ENCODE measurements at places on chromosomes 12 and 14. TPM values are rescaled to one million over a fixed set of nuclear protein-coding genes. Genes with fewer than 3 reads are reported as not detected.
A peak's percentile ranks its signal among the peaks of the same experiment; 100 is the strongest.

DNA sequence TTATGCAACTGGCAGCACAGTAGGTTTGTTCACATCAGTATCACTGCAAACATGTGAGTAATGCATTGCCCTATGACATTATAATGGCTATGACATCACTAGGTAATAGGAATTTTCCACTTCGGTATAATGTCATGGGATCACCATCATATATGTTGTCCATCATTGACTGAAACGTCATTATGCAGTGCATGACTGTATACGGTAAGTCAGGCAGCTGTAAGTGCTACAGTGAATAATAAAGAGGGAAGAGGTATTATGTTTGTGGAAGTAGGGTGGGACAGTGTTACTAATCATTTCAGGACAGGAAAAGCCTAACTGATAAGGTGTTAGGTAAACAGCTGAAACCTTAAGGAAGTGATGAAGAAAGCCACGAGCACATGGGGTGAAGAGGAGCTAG lies 68.1 kb downstream of the ANO4 start:
- DNase-seq: no peak
- H3K4me1 ChIP-seq: no peaks in the 10 kb centered on the region
- H3K36me3 ChIP-seq: no peaks in the 10 kb centered on the region
- H3K4me3 ChIP-seq: no peak overlapping the region

- H3K27ac ChIP-seq: no peak overlapping the region
- H3K36me3 ChIP-seq: no peaks in the 10 kb centered on the region
- H3K4me3 ChIP-seq: no peak overlapping the region
- no peaks in the 10 kb centered on the region for H3K4me1 ChIP-seq
Observed at GRCh38 chr12:114041590-114041989, 75.5 kb upstream of the RBM19 start.

DNA sequence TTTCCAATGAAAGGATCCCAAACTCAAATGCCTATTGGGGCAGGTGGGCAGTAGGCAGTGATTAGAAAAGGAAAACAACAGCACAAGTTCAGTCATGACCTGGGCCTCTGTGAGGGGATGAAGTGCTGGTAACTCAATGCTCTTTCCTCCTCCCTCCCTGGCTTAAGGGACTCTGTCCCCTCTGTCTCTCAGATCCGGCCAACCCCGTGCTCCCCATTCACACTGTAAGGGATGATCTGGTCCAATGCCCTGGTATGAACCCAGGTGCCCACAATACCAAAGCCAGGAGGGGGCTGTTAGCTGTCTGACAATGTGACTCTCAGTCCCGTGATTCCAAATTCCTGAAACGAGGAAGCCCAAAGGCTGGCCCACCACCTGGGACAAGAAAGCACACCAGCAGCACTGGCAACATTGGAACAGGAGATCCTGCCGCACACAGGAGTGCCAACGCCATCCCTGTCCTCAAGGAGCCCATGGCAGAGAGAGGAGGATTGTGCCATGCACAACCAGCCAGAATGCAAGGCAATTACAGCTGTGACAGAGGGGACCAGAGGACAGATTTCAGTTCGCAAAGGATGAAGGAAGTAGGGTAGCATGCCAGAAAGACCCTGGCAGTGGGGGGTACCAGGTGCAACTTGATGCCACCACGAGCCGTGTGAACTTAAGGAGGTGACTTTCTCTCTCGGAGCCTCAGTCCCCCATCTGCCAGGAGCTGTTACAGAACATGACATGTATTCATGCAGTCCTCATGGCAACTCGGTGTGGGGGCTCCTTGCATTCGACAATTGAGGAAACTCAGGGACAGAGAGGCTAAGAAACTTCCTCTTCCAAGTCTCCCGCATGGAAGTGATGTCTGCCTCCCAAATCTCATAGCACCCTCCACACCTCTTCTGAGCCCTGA lies 37.6 kb downstream of the SERPINA3 start:
- H3K27me3 ChIP-seq: no peaks in the 10 kb centered on the region
- no peak overlapping the region for H3K27ac ChIP-seq
- no peak for DNase-seq
- H3K4me1 ChIP-seq: no peaks in the 10 kb centered on the region
- H3K36me3 ChIP-seq: no peaks in the 10 kb centered on the region
- H3K4me3 ChIP-seq: no peak overlapping the region

GRCh38 chr14:95442633-95443021 lies 73.8 kb downstream of the SYNE3 start:
- H3K4me1 ChIP-seq: peaks cover 34% of the 10 kb centered on the region
- no peaks in the 10 kb centered on the region for H3K27me3 ChIP-seq
- H3K27ac ChIP-seq: peak overlapping the region; percentile 78
- peaks cover 82% of the 10 kb centered on the region for H3K36me3 ChIP-seq

DNA sequence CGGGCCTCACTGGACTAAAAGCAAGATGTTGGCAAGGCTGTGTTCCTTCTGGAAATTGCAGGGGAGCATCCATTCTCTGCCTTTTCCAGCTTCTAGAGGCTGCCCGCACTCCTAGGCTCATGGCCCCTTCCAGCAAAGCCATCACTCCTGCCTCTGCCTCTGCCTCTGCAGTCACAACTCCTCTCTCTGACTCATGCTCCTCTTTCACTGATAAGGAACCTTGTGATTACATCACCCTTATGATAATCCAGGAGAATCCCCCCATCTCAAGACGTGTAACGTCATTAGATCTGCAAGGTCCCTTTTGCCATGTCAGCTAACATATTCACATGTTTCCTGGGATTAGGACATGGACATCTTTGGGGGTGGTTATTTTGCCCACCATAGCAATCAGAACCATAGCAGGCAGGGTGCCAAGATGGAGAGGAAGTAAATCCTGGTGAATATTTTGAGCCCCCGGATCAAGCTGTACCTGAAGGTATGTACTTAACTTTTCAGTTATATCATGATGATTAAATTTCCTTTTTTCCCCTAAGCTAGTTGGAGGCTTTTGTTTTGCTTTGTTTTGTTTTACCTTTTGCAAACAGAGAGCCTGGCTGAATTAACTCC lies 123.6 kb downstream of the SCARB1 start:
- peaks cover 23% of the 10 kb centered on the region for H3K27me3 ChIP-seq
- DNase-seq: no peak
- H3K36me3 ChIP-seq: no peaks in the 10 kb centered on the region
- H3K27ac ChIP-seq: no peak overlapping the region
- H3K4me1 ChIP-seq: no peaks in the 10 kb centered on the region
- no peak overlapping the region for H3K4me3 ChIP-seq

GRCh38 chr14:93112891-93113677 lies 2.6 kb downstream of the ITPK1 start:
- peak; percentile 50 for DNase-seq
- H3K36me3 ChIP-seq: peaks cover 4% of the 10 kb centered on the region
- H3K4me3 ChIP-seq: peak overlapping the region; percentile 91
- no peaks in the 10 kb centered on the region for H3K27me3 ChIP-seq

DNA sequence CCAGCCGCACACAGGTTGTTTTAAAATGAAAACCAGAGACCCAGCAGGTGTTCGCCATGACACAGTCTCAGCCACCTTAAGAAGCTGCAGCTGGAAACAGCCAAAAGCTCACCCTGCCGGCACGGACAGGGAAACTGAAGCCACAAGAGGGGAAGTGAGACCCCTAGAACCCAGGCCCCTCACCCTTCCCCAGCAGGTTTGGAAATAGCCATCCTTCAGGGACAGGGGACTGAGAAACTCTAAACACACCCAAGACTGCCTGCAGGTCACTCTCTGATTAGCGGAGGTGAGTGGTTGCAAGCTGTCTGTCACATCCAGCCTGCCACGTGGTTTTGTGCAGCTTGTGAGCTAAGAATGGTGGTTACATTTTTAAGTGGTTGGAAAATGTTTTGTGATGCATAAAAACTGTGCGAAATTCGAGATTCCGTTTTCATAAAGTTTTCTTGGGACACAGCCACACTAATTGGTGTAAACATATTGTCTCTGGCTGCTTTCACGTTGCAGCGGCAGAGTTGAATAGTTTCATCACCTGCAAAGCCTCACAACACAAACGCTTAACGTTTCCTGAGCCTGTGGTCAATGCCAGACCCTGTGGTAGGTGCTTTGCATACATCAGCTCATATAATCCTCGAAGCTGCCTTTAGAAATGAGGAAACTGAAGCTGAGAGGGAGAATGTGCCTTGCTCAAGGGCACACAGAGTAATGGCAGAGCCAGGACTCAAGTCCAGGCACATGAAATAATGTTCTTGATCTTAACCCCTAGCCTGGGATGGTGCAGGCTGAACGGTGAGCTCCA lies 1.7 kb upstream of the SELPLG start:
- H3K36me3 ChIP-seq: peaks cover 12% of the 10 kb centered on the region
- peaks cover 96% of the 10 kb centered on the region for H3K4me1 ChIP-seq
- H3K27ac ChIP-seq: peak overlapping the region; percentile 98
- no peak for DNase-seq
- no peaks in the 10 kb centered on the region for H3K27me3 ChIP-seq

- H3K36me3 ChIP-seq: no peaks in the 10 kb centered on the region
- DNase-seq: peak; percentile 26
- H3K4me3 ChIP-seq: peak overlapping the region; percentile 83
Observed at GRCh38 chr12:121060149-121061001, 21.3 kb upstream of the OASL start.

DNA sequence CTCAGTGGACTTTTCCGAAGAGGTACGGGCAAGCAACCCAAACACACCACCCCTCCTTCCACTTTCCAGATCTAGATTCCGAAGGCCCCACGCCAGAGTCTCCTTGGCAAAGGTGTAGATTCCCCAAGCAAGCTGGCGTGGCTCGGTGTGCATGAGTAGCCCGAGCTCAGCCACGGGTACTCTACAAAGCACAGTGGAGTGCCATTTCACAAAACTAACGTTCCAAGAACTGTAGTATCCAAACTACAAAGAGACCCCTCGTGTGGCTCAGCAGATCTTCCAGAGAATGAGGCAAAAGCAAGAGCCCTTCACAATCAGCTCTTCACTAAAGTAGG lies 72.1 kb downstream of the FOXN3 start:
- H3K27ac ChIP-seq: no peak overlapping the region
- peaks cover 39% of the 10 kb centered on the region for H3K4me1 ChIP-seq
- no peaks in the 10 kb centered on the region for H3K27me3 ChIP-seq
- no peak for DNase-seq
- no peak overlapping the region for H3K4me3 ChIP-seq

Gene RASSF9
- not detected for total RNA-seq

Data from activated B cell treated with CpG ODN at 0.5 μM for 24 hours (primary cell).